Activated CD4-positive, alpha-beta memory T cell treated with anti-CD3 and anti-CD28 coated beads, Interleukin-2, amount 10 ng/mL, durations not matched to agents 7 days and 5 days (primary cell): ENCODE measurements at places on chromosomes 13 and 19. TPM values are rescaled to one million over a fixed set of nuclear protein-coding genes. Genes with fewer than 3 reads are reported as not detected.
A peak's percentile ranks its signal among the peaks of the same experiment; 100 is the strongest.

The GRAMD1A gene
- total RNA-seq = 106 TPM

DNA sequence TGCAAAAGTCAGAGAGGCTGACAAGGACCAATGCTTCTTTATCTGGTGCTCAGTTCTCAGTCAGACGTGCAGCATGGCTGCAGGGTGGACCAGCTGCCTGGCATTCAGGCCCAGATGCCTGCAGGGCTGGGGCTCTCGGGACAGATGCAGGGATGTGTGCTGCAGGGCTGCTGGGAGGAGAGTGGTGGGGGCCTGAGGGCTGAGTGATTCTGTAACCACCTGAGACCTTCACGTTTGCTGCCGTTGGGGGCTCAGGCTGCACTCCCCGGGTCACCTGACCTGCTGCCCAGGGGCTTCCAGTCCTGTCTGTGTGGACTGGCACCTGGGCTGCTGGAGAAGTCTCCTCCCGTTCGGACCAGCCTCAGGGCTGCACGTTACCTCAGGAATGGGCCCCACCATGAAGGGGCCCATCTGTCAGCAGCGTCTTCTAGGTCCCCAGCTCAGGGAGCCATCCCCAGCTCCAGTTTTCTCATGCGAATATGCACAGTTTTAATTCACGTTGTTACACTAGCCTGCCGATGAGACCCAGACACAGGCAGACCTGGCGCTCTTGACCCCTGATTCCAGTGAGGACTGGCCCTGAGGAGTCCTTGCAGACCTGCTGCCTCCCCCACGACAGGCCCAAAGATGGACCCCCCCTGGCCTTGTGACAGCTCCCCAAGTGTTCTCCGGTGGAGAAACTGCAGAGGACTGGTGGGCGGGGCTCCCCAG is 16.9 kb downstream of the KCTD15 start:
- DNase-seq = no peak
- H3K4me3 ChIP-seq = no peak overlapping the region
- H3K36me3 ChIP-seq = no peaks in the 10 kb centered on the region
- H3K4me1 ChIP-seq = peaks cover 17% of the 10 kb centered on the region
- H3K27me3 ChIP-seq = no peaks in the 10 kb centered on the region
- H3K27ac ChIP-seq = no peak overlapping the region

DNA sequence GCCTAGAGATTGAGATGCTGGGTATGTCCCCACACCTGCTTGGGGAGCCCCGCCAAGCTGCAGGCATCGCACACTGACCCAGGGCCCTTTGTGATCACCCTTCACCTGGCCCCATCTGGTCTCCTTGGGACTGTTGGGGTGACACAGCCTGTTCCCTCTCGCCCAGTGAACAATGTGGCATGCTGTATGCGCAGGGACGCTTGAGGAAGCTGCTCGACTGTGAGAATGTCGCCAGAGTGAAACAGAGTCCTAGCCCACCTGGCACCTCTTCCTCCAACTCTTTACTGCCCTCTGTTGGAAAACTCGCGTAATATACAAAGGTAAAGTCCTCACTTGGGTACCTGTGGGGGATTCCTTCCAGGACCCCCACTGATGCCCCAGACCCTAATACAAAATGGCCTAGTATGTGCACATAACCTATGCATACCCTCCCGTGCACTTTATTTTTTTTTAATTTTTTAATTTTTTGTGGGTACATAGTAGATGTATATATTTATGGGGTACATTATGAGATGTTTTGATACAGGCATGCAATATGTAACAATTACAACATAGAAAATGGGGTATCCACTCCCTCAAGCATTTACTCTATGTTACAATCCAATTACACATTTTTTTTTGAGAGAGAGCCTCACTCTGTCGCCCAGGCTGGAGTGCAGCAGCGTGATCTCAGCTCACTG is 9.0 kb downstream of the BLOC1S3 start:
- no peaks in the 10 kb centered on the region for H3K36me3 ChIP-seq
- no peaks in the 10 kb centered on the region for H3K27me3 ChIP-seq
- peaks cover 9% of the 10 kb centered on the region for H3K4me1 ChIP-seq
- H3K27ac ChIP-seq = no peak overlapping the region

GRCh38 chr19:48493718-48494401 is 17.8 kb downstream of the LMTK3 start:
- no peak overlapping the region for H3K27ac ChIP-seq
- H3K4me3 ChIP-seq = peak overlapping the region; percentile 60
- peaks cover 57% of the 10 kb centered on the region for H3K27me3 ChIP-seq

DNA sequence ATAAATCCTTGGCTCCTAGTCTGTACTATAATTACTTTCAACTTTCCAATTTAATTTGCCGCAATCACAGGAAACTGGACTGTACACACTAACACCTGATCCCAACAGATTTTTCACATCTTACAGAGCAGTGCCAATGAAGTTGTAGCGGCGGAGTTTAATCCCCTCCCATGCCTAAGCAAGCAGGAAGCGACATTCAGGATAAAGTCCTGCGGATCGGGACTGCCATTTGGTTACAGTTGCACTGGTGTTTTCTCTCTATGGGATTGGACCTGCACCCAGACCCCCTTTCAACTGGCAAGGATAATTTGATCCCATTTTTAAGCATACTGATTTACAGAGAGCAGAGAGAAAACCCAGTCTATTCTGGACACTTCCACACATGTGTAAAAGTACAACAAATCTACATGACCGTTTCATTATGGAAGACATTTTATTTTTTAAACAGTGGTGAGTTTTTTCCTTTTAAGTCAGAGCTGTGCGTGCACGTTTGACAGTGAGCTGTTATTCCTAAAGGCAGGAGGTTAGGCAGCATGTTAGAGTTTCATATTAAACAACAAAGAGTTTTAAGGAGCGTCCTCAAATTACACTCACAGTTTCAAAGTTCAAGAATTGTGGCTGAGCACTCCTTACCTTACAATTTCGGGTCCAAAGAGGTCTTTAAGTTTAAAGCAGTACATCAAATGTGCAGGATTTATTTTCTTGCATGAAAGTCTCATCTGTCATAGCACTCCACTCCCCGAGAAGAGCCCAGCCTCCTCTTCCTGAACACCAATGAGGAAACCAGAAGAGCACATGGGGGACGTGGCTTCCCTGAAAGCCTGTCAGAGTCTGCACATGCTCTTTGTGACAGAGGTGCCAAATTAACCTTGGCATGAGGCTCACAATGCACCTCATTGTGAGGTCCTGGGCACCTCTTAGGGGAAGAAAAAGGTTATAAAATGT is 141.6 kb upstream of the RFC3 start:
- no peaks in the 10 kb centered on the region for H3K27me3 ChIP-seq
- peaks cover 46% of the 10 kb centered on the region for H3K4me1 ChIP-seq
- no peak overlapping the region for H3K27ac ChIP-seq
- peak; percentile 45 for DNase-seq
- H3K4me3 ChIP-seq = peak overlapping the region; percentile 52

The CKM gene
- not detected for total RNA-seq

DNA sequence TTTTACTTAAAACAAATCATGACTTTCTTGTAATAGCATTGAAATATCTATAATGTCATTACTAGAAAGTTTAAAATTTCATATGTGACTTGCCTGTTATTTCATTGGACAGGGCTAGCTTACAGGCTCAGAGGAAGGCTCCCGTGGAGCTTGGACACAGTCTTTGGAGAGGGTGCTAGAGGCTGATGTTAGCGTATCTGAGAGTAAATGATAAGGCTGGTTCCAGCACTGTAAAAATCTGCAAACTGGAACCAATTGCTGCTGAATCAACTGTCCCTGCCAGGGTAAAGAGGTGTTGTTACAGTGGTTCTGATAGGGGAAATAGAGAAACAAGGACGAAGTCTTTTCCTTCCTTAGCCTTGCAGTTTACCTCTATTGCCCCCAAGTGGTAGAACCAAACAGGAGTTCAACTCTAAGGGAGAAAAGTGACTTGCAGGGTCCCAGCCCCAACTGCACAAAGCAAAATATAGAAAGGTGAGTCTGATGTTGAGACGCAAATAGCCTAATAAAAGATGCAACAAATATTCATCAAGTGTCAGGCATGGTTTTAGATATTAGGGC is 901.7 kb downstream of the DIAPH3 start:
- H3K36me3 ChIP-seq = no peaks in the 10 kb centered on the region
- no peaks in the 10 kb centered on the region for H3K4me1 ChIP-seq
- DNase-seq = no peak
- H3K27me3 ChIP-seq = no peaks in the 10 kb centered on the region

The CCDC70 gene
- not detected for total RNA-seq

- H3K27ac ChIP-seq = no peak overlapping the region
- H3K4me3 ChIP-seq = no peak overlapping the region
- H3K27me3 ChIP-seq = no peaks in the 10 kb centered on the region
Measured at GRCh38 chr13:64482373-64482772, 2747.8 kb downstream of the PCDH9 start.

- peaks cover 72% of the 10 kb centered on the region for H3K4me1 ChIP-seq
- DNase-seq = no peak
- H3K27me3 ChIP-seq = no peaks in the 10 kb centered on the region
Measured at GRCh38 chr19:5627395-5627904, 4.6 kb downstream of the SAFB start.

The PPM1N gene
- total RNA-seq = 3.5 TPM

GRCh38 chr13:113499936-113500335 is 9.4 kb upstream of the DCUN1D2 start:
- DNase-seq = no peak
- H3K4me3 ChIP-seq = no peak overlapping the region
- peaks cover 62% of the 10 kb centered on the region for H3K36me3 ChIP-seq
- H3K27me3 ChIP-seq = no peaks in the 10 kb centered on the region
- no peak overlapping the region for H3K27ac ChIP-seq

The DCT gene
- total RNA-seq = 0.10 TPM

GRCh38 chr13:31456056-31456455 is 256.3 kb downstream of the B3GLCT start:
- H3K4me1 ChIP-seq = no peaks in the 10 kb centered on the region
- H3K27ac ChIP-seq = no peak overlapping the region
- no peak overlapping the region for H3K4me3 ChIP-seq
- no peaks in the 10 kb centered on the region for H3K36me3 ChIP-seq
- peaks cover 1% of the 10 kb centered on the region for H3K27me3 ChIP-seq
- DNase-seq = no peak

GRCh38 chr13:48603375-48603774 is 50.4 kb upstream of the CYSLTR2 start:
- no peak overlapping the region for H3K27ac ChIP-seq
- H3K36me3 ChIP-seq = no peaks in the 10 kb centered on the region
- DNase-seq = no peak
- H3K27me3 ChIP-seq = peaks cover 19% of the 10 kb centered on the region

GRCh38 chr19:29967623-29968022 is 25.6 kb downstream of the URI1 start:
- H3K36me3 ChIP-seq = peaks cover 2% of the 10 kb centered on the region
- no peaks in the 10 kb centered on the region for H3K27me3 ChIP-seq
- no peak overlapping the region for H3K4me3 ChIP-seq
- peaks cover 24% of the 10 kb centered on the region for H3K4me1 ChIP-seq
- H3K27ac ChIP-seq = no peak overlapping the region

DNA sequence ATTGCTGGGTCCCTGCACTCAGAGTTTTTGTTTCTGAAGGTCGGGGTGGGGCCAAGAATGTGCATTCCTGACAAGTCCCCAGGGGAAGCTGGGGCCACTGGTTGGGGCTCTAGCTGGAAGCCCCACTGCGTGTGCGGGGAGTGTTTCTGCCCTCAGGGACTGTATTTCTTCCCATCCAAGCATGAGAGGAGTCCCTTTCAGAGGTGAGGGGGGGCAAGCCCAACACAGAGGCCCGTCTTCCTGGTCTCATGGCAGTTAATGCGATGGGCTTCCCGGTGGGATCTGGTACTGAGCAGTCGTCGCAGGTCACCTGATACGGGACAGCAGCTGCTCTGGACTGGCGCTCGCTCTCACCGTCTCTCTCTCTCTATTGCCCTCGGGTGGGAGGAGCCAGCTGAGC is 50.4 kb downstream of the GPR12 start:
- DNase-seq = no peak
- no peaks in the 10 kb centered on the region for H3K4me1 ChIP-seq
- no peaks in the 10 kb centered on the region for H3K27me3 ChIP-seq
- no peak overlapping the region for H3K27ac ChIP-seq
- H3K4me3 ChIP-seq = no peak overlapping the region

- peak; percentile 63 for DNase-seq
- peaks cover 36% of the 10 kb centered on the region for H3K4me1 ChIP-seq
- no peaks in the 10 kb centered on the region for H3K27me3 ChIP-seq
- H3K4me3 ChIP-seq = peak overlapping the region; percentile 87
- peaks cover 24% of the 10 kb centered on the region for H3K36me3 ChIP-seq
Measured at GRCh38 chr19:15378534-15379082, 979 bp downstream of the AKAP8 start.

DNA sequence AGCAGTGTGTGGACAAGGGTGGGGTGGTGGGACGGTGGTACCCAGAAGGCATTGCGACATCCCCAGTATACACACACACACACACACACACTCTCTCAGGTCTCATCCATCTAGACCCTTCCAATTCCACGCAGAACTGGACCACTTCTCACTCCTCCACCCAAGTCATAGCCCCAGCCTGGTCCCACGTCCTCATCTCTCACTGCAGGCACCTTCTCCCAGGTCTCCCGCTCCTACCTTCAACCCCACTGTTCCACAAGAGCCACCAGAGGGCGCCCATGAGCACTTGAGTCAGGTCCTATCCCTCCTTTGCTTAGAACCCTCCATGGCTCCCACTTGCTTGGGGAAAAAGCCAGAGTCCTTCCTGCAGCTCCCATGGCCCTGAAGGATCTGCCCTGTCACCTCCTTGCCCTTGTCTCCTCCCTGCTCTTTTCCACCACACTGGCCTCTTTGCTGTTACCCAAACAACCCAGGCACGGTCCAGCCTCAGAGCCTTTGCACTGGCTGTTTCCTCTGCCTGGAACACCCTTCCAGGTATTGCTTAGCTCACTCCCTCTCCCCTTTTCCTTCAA is 62.6 kb downstream of the IER2 start:
- H3K27me3 ChIP-seq = no peaks in the 10 kb centered on the region
- no peak overlapping the region for H3K4me3 ChIP-seq
- peak; percentile 81 for DNase-seq
- H3K27ac ChIP-seq = no peak overlapping the region

GRCh38 chr19:6062274-6062673 is 48.0 kb downstream of the RFX2 start:
- DNase-seq = peak; percentile 41
- no peak overlapping the region for H3K27ac ChIP-seq
- H3K4me3 ChIP-seq = no peak overlapping the region
- peaks cover 53% of the 10 kb centered on the region for H3K4me1 ChIP-seq
- peaks cover 5% of the 10 kb centered on the region for H3K27me3 ChIP-seq

GRCh38 chr19:39335168-39335548 is 685 bp downstream of the GMFG start:
- peak overlapping the region; percentile 97 for H3K27ac ChIP-seq
- H3K4me1 ChIP-seq = peaks cover 62% of the 10 kb centered on the region
- peak; percentile 44 for DNase-seq
- H3K4me3 ChIP-seq = peak overlapping the region; percentile 98

The PLPPR3 gene
- not detected for total RNA-seq

GRCh38 chr19:13408889-13409518 is 97.3 kb downstream of the CACNA1A start:
- no peaks in the 10 kb centered on the region for H3K4me1 ChIP-seq
- H3K4me3 ChIP-seq = no peak overlapping the region
- no peak for DNase-seq
- H3K27me3 ChIP-seq = no peaks in the 10 kb centered on the region
- H3K27ac ChIP-seq = no peak overlapping the region
- H3K36me3 ChIP-seq = no peaks in the 10 kb centered on the region

- H3K27ac ChIP-seq = no peak overlapping the region
- H3K36me3 ChIP-seq = no peaks in the 10 kb centered on the region
- H3K4me1 ChIP-seq = no peaks in the 10 kb centered on the region
- no peaks in the 10 kb centered on the region for H3K27me3 ChIP-seq
- no peak overlapping the region for H3K4me3 ChIP-seq
- no peak for DNase-seq
Measured at GRCh38 chr13:26861941-26862340, 101.4 kb upstream of the GPR12 start.

The SMAD9 gene
- total RNA-seq = not detected
